ENCODE measurements at places on chromosomes 11 and 22.

- no peak for DNase-seq
Measured at GRCh38 chr22:37109242-37109917, at the start of gene TMPRSS6. Gene TMPRSS6, minus strand, starts transcription at chr22:37109713. Its CDS starts 6,296 bp downstream, at chr22:37103417.

GRCh38 chr11:34870548-34871196 lies 45.5 kb downstream of the APIP start:
- DNase-seq, result no peak

DNA sequence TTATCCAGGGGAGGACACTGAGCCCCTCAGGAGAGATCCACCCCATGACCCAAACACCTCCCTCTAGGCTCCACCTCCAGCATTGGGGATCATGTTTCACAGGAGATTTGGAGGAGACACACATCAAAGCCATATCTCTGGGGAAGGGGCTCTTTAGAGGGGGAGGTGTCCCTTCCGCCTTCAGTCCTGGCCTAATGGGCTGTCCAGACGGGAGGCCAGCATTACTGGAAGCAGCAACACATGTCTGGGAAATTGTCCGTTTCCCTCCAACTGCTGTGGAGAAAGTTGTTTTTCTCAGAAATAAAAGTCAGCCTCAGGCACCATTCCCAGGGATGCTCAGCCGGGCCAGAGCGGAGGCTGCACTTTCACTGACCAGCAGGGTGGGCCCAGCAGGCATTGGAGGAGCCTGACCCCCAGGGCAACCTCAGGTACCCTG lies 9.5 kb downstream of the CACNA1I start:
- DNase-seq, result no peak

DNA sequence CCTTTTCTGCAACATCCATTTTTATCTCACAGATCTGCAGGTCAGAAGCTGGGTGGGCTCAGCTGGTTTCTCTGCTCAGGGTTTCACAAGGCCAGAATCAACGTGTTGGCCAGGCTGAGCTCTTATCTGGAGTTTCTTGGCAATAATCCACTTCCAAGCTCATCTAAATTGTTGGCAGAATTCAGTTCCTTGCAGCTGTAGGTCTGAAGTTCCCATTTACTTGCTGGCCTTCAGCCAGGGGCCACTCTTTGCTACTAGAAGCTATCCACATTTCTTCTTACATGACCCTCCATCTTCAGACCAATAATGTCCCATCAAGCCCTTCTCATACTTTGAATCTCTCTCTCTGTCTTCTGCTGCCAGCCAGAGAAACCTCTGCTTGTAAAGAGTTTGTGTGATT lies 103.5 kb downstream of the WNT11 start:
- no peak for DNase-seq

DNA sequence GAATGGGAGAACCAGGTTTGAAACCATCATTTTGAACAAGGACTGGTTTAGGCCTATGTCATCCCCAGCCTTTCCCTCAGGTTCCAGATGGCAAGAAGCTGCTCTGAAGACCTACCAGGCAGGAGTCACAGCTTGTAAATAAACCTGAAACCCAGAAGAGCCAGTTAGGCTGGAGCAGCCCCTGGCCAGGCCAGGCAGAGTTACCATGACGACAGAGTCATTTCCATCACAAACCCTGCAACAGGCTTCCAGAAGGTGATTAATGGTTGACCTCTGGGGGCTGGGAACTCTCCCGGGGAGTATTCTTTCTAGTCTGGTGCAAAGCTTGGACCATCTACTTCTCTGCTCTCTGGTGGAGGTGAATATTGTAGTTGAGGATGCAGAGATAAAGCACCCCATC lies 164.1 kb upstream of the NCAM1 start:
- DNase-seq, result no peak

DNA sequence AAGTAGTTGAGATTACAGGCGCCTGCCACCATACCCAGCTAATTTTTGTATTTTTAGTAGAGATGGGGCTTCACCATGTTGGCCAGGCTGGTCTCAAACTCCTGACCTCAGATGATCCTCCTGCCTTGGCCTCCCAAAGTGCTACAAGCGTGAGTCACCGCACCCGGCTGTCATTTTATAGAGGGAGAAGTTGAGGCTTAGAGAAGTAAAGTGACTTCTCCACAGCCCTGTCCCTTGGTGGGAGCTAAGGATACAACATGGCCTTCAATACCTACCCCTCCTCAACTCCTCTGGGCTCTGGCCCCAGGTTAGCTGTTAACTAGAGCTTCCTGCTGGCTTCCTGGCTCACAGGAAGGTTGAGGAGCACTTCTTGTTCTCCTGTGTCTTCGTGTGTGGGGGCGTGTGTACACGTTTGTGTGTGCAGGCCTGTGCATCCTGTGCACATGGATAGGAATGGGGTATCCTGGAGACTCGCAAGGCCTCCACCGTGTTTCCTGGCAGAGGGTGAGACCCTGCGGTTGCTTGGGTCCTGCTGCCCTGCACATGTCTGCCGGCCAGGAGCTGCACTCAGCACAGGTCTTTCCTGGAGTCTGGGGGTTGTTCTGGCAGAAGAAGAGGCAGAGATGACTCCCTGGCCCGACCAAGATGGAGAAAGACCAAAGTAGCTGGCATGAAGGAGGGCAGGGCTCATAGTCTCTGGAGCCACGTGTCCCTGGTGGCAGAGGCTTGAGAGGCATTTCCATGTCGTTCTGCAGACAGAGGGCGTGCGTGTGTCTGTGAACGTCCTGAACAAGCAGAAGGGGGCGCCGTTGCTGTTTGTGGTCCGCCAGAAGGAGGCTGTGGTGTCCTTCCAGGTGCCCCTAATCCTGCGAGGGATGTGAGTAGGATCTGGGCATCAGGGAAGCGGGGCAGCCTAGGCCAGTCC lies 2.4 kb downstream of the SIDT2 start:
- DNase-seq, result peak; percentile 60

DNA sequence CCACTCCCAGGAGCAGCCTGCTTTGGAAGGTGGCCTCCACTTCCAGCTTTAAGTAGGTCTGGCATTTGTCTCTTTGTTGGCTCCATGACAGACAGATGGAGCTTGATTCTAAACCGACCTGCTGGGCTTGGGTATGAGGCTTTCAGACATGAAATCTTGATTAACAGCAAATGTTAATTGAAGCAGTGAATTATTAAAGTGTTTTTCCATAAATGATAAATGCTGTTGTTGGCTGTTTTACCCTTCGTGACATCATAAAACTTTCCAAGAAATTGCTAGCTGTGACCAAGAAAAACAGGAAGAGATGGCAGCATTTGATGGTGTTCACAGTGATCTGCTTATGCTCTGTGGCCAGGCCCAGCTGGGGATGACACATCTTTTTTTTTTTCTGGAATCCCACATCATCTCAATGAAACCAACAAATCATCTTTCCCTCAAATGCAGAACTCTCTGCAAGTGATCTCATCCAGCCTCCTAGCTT lies 66.1 kb downstream of the RBMXL2 start:
- no peak for DNase-seq

DNA sequence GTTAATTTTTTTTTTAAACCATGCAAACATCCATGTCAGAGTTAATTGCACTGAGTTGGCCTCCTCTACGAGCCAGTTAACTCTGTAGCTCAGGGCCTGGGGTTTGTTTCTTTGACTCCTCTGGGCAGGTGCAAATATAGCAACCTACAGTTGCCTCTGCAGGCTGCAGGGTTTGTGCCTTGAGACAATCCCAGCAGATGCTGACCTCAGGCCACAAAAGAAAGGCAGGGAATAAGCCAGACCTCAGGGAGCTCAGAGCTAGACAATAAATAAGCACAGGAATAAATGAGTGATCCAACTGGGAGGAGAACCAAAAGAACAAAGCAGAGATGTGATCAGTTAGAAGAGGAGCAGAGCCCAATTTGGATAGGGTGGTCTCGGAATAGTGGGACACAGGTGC lies 390.8 kb downstream of the SHANK2 start:
- no peak for DNase-seq

DNA sequence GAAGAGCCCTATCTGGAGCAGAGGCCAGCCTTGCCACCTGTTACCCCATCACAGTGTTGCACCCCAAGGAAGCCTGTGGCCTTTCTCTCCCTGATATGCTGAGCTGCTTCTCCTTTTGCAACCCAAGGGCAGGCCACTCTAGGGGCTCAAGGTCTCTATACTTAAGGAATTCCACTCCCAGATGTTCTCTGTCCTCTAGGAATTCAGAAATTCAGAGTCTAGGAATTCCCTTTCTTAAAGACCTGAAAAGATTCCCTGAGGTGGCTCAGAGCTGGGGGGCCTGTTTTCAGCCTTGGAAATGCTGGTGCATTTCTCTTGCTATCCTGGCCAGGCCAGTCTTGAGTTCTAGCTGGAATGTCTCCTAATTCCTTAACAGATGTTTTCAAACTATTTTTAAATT lies 68.0 kb upstream of the OLFML1 start:
- no peak for DNase-seq

- DNase-seq, result no peak
Measured at GRCh38 chr11:503179-503981, 3.7 kb downstream of the RNH1 start.

DNA sequence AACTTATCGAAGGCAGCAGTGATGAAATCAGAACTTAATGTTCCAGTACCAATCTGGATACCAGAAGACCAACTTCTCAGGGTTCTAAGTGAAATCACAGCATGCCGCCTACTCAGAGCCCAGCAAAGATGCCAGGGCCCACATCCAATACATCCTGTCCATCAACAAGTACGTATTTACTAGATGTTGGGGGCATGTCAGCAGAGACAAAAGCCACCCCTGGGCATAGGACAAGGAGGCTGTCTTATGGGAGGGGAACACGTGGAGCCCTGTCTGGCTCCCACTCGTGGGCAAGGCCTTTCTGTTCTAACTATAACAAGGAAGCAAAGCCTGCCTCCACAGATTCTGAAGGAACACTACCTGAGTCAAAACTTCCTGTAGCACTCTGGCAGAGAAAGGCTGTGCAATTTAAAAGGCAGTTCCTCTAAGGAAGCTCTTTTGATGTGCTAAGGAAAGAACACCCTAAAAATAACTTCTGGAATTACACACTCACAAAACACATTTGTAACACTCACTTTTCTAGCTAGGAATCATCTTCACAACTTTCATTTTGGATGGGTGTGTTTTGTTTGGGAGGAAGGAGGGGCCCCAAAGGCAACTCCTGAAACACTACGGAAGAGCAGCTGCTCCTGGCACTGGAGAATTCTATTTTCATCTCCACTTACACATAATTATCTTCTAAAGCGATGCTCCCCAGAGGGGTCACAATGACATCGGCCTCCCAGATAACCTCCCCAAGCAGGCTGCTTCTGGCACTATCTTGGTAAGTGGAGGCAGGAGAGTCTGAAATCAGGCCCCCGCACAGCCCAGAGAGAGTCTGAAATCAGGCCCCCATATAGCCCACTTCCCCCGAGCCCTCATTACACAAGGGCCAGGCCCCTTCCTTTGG lies 14.2 kb downstream of the SMCO4 start:
- DNase-seq, result no peak

DNA sequence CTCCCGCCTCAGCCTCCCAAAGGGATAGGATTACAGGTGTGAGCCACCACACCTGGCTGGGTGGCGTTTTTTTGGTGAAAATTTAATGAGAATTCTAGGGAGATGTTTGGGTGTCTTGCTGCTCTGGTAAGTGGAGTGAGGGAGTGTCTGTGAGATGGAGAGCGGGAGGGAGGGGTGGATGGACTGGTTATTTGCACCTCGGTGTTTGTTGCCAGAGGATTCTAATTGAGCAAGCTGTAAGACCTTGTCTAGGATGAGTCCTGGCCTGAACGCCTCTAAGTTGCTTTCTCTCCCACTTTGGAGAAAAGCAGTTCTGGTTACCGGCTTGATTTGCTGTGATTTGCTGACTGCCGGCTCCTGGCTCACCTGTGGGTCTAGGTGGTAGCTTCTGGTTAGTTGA lies 22.0 kb upstream of the GRAMD4 start:
- no peak for DNase-seq

DNA sequence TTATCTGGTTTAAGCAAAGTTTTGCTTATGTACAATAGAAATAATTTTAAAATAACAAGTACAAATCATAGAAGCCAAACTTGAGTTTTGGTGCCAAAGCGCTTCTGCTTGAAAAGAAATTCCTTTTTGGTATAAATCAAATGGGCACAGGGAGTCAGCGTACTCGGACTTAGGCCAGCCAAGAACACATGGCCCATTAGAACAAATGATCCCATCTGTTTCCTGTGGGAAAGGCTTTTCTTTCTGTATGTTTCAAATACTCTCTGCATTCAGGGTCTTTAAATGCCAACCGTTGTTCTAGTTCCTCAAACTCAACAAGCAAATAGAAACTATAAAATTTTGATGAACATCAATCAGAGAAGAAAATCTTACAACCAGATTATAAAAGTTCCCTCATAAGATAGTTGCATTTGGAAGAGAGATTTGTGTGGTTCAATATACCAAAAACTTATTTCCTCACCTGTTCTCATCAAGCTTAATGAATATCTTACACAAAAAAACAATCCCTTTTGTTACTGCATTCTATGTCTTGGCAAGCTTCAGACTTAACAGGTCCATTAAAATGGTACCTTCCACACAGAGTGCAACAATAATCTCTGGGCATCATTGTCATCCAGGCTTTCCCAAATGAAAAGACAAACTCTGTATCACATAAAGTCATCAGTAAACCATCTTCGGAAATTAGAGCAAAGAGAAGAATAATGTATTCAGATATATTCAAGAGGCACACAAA lies 739.8 kb upstream of the API5 start:
- DNase-seq, result no peak

GRCh38 chr11:123692961-123693360 lies 38.5 kb upstream of the SCN3B start:
- DNase-seq, result no peak

GRCh38 chr22:38540701-38541100 lies 29.3 kb downstream of the DMC1 start:
- DNase-seq, result no peak

GRCh38 chr22:28231441-28231840 lies 312.4 kb upstream of the PITPNB start:
- no peak for DNase-seq

DNA sequence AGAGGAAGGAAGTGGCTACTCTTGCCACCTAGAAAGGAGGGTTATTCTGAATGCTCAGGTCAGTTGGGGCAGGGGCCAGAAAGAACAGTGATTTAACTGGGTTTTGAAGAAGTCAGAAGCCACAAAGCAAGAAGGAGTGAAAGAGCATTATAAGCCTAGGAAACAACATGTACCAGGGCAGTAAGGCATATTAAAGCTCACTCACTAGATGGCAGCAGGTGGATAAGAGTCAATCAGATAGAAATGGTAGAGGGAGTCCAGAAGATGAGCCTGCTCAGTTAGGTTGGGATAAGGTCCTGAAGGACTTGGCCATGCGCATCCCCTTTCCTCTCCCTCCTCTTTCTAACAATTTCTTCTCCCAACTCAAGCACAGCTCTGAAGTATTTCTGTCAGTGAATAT lies 22.0 kb upstream of the PATE1 start:
- DNase-seq, result no peak
